Naive thymus-derived CD8-positive, alpha-beta T cell (primary cell): ENCODE measurements at places on chromosomes 1 and 21.

DNA sequence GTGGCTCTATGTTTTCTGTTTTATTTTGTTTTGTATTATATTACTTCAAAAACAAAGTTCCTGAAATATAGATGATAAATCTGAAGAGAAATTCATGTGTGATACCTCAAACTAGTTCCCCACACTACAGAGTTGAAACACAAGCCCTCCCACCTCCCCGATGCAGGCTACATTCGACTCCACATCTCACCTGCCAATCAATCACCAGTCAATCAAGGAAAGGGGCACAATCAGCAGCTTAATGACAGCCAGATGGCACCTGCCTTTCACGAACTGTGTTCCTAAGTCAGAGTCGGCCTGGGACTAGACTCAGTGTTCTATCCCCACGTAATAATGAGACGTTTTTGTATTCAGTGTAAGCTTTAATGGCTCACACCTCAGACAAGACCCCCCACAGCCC lies 313.4 kb downstream of the SPATA17 start:
- H3K4me3 ChIP-seq = no peak overlapping the region
- DNase-seq = no peak
- peaks cover 7% of the 10 kb centered on the region for H3K27me3 ChIP-seq

DNA sequence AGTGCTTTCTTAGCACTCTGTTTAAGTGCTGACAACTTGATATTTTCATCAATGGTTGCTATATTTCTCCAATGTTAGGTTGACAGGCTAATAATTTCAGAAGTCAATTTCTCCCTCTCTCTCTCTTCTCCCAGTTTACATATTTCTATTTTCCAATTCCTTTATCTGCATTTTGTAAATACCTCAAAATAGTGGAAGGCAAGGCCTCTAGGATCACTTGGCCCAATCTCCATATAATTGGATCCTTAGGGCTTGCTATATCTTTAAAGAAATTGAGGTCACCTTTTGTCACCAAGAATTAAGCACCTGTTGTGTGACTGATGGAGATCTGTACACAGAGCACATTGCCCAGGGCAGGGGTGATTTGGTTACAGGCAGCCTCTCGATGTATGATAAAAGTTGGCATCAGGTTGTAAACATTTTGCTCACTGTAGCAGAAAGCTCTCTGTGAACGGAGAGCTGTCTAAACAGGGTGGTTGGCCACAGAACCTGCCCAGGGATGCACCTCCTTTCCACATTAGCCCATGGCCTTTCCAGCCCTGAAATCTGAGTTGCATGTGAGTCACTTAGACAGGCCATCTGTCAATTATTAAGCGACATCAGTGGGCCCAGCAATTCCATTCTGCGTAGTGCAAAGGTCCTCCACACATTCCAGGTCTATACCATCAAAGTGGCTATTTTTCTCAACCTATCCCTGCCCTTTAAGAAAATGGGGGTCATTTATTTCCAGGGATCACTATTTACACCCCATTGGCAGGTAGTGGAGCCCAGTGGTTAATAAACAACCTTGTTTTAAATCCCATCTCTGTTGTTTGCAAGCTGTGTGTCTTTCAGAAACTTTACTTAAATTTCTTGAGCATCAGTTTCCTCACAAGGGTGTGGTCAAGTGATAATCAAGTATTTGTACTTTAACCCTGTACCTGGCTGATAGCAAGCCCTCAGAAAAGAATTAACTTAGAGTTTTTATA lies 29.1 kb upstream of the IRF2BP2 start:
- no peaks in the 10 kb centered on the region for H3K36me3 ChIP-seq
- H3K27me3 ChIP-seq = no peaks in the 10 kb centered on the region
- no peak overlapping the region for H3K4me3 ChIP-seq

GRCh38 chr1:112800289-112800688 lies 85.2 kb upstream of the PPM1J start:
- no peak overlapping the region for H3K4me3 ChIP-seq
- peaks cover 12% of the 10 kb centered on the region for H3K27me3 ChIP-seq
- H3K27ac ChIP-seq = no peak overlapping the region
- DNase-seq = no peak
- H3K36me3 ChIP-seq = no peaks in the 10 kb centered on the region

DNA sequence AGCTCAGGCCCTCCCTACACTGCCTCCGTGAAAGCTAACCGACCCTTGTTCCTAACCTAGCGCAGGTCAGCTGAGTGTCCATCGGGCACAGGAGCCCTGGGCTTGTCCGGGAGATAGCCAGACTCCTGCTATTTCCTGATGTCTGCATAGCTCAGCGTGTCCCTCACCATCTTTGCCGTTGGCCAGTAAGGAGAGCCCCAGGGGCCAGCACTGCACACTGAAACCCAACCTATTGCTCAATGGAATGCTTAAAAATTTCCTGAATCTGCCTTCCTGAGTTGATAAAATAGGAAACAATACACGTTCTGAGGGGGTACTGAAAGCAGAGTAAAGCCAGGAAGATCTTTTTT lies 2.2 kb downstream of the RUNX1 start:
- peaks cover 81% of the 10 kb centered on the region for H3K4me1 ChIP-seq
- peaks cover 8% of the 10 kb centered on the region for H3K36me3 ChIP-seq
- peak overlapping the region; percentile 99 for H3K27ac ChIP-seq

- peaks cover 5% of the 10 kb centered on the region for H3K36me3 ChIP-seq
- H3K27ac ChIP-seq = no peak overlapping the region
- H3K4me1 ChIP-seq = no peaks in the 10 kb centered on the region
- no peak overlapping the region for H3K4me3 ChIP-seq
- peaks cover 4% of the 10 kb centered on the region for H3K27me3 ChIP-seq
These were observed 126.1 kb upstream of the CACHD1 start for GRCh38 chr1:64343823-64344190.

DNA sequence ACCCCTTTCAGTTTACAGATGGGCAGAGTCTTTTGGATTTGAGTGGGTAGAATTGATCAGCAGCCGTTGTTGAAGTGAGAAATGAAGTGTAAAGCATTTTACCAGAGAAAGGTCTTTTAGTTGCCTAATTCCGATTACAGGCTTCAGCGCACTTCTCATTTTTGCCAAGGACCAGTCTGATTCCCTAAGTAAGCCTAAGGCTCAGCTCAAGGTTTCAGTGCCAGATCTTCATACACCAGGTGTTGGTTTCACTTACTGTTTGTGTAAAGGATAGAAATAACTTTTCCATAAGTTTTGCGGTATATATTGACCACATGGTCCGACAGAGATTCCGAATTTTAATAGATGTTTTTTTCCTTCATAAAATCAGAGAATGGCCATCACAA lies 83.9 kb upstream of the BMP8A start:
- no peak for DNase-seq
- H3K4me1 ChIP-seq = peaks cover 54% of the 10 kb centered on the region
- peak overlapping the region; percentile 28 for H3K27ac ChIP-seq
- H3K4me3 ChIP-seq = peak overlapping the region; percentile 90
- no peaks in the 10 kb centered on the region for H3K27me3 ChIP-seq

GRCh38 chr21:33993286-33994231 lies 78.0 kb upstream of the ATP5PO start:
- H3K27me3 ChIP-seq = no peaks in the 10 kb centered on the region
- peaks cover 22% of the 10 kb centered on the region for H3K4me1 ChIP-seq
- peaks cover 5% of the 10 kb centered on the region for H3K36me3 ChIP-seq

DNA sequence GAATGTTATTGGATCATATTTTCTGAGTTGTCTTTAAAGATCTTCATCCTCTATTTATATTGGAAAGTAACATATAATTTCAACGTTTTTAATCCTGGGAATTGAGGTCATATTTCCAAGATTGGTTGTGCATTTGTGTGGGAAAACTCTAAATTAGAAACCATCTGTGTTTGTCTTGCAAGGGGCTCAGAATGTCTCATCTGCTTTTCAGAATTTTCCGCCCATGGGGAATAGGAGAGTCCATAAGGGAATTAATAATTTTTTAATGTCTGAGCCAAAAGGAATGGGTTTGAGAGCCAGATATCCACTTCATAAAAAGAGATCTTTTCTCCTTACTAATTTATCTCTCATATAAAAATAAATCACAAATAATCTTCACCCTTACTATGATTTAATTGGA lies 84.8 kb upstream of the MAP1LC3C start:
- H3K36me3 ChIP-seq = no peaks in the 10 kb centered on the region
- no peak overlapping the region for H3K27ac ChIP-seq
- no peak for DNase-seq
- H3K4me3 ChIP-seq = no peak overlapping the region
- no peaks in the 10 kb centered on the region for H3K4me1 ChIP-seq
- peaks cover 10% of the 10 kb centered on the region for H3K27me3 ChIP-seq

DNA sequence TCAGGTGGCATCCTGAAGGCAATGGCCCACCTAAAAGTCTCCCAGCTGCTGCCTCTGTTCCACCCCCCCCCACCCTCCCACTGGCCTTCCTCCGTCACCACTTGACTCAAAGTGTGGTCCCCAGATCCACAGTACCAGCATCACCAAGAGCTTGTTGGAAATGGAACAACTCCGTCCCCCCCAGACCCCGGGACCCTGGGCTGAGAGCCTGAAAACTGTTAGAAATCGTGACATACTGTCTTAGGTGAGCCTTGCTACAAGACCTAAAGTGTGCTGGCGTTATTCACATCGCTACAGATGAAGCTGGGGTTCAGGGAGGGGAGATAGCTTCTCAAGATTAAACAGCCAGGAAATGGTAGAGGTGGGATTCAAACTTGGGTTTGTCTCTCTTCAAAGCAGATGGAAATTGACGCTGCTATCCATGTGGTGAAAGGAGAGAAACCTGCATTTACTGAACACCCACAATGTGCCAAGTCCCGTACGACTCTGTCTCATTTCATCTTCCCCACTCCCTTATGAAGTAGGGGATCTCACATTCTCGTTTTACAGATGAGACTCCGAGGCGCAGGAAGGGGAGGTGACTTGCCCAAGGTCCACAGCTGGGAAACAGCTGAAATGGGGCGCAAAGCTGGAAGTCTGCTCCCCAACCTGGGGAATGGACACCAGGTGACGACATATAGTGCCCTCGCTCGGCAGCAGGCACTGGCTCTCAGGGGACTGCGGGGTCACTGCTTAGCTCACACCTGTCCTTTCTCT lies 52.8 kb upstream of the IFFO2 start:
- no peaks in the 10 kb centered on the region for H3K36me3 ChIP-seq
- H3K27ac ChIP-seq = peak overlapping the region; percentile 34
- peaks cover 6% of the 10 kb centered on the region for H3K27me3 ChIP-seq
- peaks cover 32% of the 10 kb centered on the region for H3K4me1 ChIP-seq

- peaks cover 20% of the 10 kb centered on the region for H3K27me3 ChIP-seq
- no peak for DNase-seq
- no peaks in the 10 kb centered on the region for H3K36me3 ChIP-seq
- no peaks in the 10 kb centered on the region for H3K4me1 ChIP-seq
These were observed 99.7 kb upstream of the DYNLT5 start for GRCh38 chr1:66652556-66652955.

DNA sequence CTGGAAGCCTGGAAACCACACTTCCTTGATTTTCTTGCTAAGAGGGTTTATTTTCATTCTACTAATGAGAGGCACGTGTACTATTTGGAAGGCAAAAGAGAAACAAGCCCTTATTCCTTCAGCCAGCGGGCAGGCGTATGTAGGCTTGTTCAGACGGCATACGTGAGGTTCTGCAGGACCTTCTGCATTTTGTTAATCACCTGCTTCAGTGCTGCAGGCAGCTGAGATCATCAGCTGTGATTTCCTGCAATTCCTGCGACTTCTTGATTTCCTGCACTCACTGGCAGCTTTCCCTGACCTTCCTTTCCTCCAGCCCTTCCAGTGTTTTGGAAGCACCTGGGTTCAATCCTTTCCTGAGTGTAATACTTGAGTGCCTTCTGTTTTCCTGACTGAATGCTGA lies 43.4 kb downstream of the TSNAX start:
- H3K4me3 ChIP-seq = no peak overlapping the region
- H3K36me3 ChIP-seq = peaks cover 21% of the 10 kb centered on the region

GRCh38 chr1:42379794-42380585 lies 602 bp upstream of the RIMKLA start:
- H3K4me3 ChIP-seq = peak overlapping the region; percentile 76
- H3K27ac ChIP-seq = no peak overlapping the region
- H3K36me3 ChIP-seq = no peaks in the 10 kb centered on the region

DNA sequence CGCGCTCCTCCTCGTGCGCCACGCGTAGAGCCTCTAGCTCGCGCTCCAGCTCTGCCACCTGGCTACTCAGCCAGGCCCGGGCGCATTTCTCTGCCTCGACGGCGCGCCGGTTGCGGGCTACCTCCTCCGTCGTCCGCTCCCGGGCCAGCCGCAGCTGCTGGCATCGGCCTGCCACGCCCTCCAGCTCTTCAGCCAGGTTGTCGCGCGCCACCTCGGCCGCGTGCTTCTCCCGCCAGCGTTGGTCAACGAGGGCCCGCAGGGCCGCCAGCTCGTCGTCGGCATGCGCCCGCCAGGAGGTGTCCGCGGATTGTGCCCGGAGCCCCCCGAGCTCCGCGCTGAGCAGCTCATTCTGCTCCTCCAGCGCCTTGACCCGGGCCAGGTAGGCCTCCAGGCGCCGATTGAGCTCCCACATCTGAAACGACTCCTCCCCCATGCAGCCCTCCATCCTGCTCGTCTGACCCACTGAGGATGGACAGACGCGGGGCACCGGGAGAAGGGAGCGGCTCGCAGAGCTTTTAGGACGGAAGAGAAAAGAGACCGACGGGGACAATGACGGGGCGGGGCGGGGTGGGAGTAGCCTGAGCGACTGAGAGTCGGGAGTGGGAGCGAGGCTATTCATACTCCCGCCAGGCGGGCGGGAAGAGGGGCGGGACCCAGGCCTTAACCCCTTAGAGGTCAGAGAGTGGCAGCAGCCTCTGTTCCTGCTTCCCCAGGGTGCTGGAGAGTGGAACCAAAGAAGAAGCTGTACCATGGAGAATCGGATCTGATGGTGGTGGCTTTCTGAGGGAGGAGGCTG lies at the start of gene NES:
Gene NES, minus strand, starts transcription at position 588 of the 796 bp plus-strand sequence. Its CDS starts 143 bp downstream, at position 445.
- DNase-seq = no peak
- peak within 1 kb of the TSS; percentile 50 for H3K4me3 ChIP-seq
- H3K36me3 ChIP-seq = no peaks in the 10 kb centered on the region
- H3K4me1 ChIP-seq = peaks cover 10% of the 10 kb centered on the region

- peaks cover 34% of the 10 kb centered on the region for H3K27me3 ChIP-seq
- peak; percentile 57 for DNase-seq
- H3K27ac ChIP-seq = no peak overlapping the region
- no peaks in the 10 kb centered on the region for H3K36me3 ChIP-seq
These were observed 72.0 kb upstream of the KCNA3 start for GRCh38 chr1:110746644-110747259.

GRCh38 chr1:230386637-230387262 lies 39.4 kb downstream of the PGBD5 start:
- no peaks in the 10 kb centered on the region for H3K4me1 ChIP-seq
- no peaks in the 10 kb centered on the region for H3K36me3 ChIP-seq
- peaks cover 14% of the 10 kb centered on the region for H3K27me3 ChIP-seq
- DNase-seq = no peak
